ENCODE measurements at places on chromosomes 5 and 9.

DNA sequence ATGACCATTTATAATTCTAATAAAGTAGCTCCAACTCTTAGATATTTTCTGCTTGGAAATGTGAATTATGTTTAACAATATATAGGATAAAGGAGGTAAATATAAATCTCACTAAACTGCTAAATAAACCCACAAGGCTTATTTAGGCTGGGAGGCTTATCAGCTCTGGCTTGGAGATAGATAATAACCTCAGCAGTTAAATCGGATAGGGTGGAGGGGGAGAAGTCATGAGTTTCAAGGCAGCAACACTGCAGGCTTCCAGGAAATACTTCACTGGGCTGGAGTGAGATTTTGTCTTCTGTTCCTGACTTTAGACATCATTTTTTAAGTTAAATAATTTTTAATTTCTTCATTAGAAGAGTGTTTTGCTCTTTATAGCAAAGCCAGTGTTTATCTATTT is 80.0 kb upstream of the ITGA2 start:
- no peak for DNase-seq

GRCh38 chr5:35741971-35742370 is 114.7 kb upstream of the IL7R start:
- no peak for DNase-seq

- no peak for DNase-seq
These were observed 5.7 kb downstream of the CMBL start for GRCh38 chr5:10301842-10302610.

DNA sequence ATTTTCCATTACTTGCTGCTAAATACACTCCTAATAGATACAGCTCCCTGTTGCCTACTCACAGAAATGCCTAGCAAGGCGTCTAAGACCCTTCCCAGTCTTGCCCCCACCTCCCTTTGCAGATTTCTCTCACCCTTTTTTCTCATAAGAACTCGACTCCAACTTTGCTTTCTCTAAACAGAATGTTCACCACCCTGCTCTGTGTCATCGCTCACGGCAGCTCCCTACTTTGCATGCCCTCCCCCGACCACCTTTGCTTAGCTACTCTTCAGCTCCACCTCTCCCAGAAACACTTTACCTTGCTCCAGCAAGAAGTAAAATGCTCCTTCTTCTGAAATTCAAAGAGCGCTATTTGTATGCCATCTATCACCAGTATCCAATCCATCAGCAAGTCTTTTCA is 15.2 kb upstream of the PPP1R2B start:
- DNase-seq, result no peak

- DNase-seq, result no peak
These were observed 26.9 kb downstream of the HMGCR start for GRCh38 chr5:75363726-75364495.

DNA sequence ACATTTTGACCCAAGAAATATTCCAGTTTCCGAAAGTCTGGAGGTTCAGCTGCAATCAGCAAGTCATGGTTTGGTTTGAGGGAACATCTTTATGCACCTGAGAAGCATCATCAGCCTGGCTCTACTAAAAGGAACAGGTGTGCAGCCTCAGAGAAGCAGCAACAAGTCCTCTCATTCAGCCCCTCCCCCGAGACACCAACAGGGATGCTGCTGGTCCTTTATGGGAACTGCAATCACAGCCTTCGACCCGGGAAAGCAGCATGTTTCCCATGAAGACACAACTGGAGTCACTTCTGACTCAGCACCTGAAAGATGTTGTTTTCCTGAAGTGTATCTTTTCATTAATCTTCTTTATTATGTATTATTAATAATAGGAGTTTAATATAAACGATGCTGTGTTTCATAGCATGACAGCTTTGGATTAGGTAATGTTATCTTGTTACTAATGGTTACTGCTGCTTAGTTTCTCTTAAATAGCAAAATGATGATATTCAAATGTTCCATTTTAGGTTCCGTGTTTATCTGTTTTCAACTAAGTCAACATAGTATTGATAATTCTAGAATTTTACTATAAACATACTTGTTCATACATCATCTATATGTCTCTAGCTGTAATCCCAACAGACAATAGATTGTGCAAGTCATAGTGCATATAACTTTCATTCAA is 15.6 kb upstream of the NREP start:
- no peak for DNase-seq

- DNase-seq, result no peak
These were observed 126.0 kb downstream of the FOXD1 start for GRCh38 chr5:73322437-73323076.
